ENCODE measurements at places on chromosomes 6 and 20.

DNA sequence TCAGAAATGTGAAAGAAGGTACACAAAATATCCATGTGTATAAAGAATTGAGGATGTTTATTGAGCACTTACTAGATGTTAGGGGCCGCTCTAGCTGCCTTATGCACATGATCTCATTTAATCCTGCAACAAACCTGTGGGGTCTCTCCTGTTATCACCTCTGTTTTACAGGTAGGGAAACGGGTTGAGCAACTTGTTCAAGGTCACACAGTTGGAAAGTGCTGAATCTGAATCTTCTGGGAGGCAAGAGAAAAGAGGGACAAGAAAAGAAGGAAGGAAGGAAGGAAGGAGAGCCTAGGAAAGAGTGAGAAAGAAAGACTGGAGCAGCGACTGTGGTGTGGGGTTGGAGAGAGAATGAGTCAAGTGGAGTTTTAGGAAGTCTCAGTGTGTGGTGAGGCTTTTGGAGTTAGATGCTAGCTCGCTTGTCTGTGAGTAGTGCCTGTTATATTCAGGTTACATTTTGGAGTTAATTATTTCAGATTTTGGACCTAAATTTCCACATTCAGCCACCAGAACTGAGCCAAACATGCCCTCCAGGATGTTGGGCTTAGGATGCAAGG lies 7.7 kb downstream of the CLPSL1 start:
- DNase-seq, result no peak

- no peak for DNase-seq
Measured at GRCh38 chr20:9374072-9374471, 140.3 kb upstream of the LAMP5 start.

DNA sequence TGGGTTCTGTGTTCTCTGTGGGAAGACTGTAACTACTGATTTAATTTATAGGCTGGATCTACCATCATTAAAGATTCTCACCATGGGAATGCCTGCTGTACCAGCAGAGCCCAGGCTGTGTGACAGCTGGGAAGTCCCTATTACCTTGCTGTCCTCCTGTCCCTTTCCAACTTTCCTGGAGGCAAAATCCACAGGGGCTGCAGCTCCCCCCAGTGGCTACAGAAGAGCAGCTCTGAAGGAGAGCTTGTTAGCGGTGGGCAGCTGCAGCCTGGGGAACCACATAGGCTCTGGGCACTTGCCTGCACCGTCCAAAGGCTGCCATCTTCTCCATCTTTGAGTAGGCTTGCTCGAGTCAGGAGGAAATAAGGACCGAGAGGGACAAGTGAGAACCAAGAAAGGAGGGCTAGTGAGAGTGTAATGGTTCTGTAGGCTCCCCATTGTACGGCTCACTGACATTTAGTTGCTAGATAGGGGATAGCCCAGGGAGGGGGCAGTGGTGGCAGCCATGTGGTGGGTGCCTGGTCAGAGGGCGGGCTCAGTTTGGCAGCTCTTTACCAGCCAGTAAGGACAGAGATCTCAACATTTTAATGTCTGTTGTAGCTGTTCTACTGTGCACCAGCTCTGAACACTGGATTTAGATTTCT lies 155.1 kb upstream of the MLIP start:
- DNase-seq, result peak; percentile 21

DNA sequence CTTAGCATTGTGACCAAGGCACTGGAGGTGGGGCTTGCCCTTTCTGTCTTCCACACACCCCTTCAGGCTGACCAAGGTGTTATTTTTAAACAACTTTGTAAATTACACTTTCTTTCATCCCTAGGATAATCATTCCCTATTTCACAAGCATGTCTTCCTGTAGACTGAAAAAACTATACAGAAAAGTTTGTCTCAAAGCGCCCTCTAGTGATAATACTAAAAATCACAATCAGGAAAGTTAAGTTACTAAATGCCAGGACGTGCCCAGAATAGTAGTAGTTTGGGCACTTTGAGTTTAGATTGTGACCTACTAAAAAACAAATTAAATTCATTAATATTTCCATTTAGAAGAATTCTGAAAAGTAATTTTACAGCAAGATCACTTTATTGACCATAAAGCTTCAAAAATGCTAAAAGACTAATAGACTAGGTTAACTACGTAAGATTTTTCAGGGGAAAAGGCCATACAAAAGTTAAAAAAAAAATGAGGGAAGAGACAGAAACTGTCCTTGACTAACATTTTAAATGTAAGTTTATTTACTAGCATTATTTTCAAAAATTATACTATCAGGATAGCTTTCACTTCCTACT lies 123.3 kb upstream of the DUSP22 start:
- DNase-seq, result peak; percentile 49

DNA sequence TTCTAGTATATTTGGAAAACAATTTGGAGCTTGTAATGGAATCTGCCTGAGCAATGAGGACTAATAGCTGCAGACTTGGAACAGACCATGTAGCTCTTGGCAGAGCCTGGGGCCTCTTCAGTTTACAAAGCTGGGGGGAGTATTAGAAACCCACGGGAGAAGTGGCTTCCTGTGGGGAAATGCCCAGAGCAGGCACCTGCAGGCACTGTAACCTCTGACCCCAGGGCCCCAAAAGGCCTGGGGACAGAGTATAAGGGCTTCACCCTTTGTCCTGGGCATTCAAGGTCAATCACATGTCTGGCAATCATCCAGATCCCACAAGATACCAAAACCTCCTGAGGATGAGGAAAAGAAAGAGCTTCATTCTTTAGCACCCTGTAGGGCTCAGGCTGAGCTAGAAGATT lies 19.4 kb downstream of the PKIG start:
- DNase-seq, result no peak

DNA sequence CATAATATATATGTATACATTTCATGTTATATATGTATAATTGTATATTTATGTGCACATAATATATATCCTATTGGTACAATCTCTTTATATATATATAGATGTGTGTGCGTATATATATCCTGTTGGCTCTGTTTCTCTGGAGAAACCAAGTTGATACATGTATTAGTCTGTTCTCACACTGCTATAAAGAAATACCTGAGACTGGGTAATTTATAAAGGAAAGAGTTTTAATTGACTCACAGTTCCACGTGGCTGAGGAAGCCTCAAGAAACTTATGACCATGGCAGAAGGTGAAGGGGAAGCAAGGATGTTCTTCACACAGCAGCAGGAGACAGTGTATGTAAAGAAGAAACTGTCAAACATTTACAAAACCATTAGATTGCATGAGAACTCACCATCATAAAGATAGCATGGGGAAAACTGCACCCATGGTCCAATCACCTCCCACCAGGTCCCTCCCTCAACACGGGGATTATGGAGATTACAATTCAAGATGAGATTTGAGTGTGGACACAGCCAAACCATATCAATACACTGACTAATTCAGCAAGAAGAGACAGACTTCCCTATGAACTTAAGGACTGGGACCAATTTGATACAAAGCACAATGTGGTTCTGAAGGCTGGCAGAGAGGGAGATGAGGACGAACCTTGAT lies 14.0 kb downstream of the CST3 start:
- no peak for DNase-seq

DNA sequence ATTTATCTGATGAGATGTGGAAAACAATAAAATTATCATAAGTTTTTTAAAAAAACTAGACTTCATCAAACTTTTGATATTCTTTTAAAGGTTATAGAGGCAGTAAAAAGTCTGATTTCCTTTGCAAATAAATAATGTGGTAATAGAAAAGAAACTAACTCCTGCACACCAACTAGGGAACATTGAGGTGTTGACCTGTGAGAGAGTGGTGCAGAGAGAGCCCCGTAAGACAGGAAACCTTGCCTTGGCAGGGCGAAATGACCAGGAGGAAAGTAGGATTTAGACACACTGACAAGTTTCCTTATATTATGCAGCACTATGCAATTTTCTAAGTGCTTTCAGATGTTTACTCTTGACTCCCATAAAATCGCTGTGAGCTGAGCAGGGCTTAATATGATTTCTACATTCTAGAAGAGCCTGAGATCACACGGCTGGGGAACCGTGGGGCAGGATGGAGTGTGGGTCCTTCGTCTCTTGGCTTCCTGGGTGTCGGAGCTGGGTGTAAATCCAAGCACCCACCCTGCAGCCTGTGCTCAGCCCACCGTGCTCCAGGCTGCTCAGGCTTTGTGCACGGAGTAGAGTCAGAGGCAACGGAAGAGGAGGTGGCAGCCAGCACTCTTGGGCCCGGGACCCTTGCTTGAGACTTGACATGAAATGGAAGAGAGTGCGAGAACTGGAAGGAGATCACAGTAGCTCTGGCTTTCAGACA lies 61.3 kb upstream of the FOXQ1 start:
- no peak for DNase-seq

DNA sequence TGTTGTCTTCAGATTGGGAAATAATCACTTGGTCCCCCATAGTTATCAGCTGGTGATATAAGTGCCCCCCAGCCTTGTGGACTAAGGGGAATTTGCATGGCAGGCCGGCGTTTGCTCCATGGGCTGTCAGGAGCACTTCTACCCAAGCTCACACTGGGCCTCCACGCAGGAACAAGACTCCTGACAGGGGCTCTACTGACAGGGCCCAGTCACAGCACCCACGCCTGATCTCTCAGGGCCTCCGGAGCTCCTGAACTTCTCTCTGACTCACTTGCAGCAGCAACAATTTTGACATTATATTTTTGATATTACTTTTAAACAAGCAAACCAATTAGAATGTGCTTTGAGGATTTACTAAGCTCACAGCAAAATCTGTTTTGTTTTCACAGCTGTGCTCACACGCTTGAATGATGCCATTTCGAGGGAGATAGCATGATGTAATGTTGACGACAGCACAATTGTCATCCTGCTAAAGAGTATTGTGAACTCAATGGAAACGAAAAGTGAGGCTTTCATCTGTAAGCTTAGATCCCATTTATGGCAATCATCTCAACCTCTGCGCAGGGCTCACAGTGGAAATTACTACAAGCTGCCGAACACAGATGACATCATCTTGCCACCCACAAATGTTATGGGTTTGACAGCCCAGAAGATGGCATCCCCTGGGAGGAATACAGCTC lies 28.7 kb upstream of the TXNDC5 start:
- DNase-seq, result no peak

DNA sequence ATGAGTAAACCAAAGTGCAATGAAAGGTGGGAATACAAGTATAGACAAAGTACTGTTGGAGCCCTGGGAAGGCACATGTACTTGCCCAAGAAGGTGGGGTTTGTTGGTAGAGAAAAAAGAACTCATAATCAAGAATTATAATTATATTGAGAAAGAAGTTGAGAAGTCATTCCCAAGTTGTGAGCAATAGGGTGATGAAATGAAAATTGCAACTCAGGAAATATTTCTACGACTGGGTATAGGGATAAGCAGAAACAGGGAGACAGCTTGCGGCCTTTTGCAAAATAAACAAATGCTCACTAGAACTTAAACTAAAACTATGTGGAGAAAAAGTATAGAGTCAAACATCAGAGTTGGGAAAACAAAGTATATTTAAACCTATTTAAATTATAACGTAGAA lies 250.7 kb upstream of the FAM83B start:
- no peak for DNase-seq

DNA sequence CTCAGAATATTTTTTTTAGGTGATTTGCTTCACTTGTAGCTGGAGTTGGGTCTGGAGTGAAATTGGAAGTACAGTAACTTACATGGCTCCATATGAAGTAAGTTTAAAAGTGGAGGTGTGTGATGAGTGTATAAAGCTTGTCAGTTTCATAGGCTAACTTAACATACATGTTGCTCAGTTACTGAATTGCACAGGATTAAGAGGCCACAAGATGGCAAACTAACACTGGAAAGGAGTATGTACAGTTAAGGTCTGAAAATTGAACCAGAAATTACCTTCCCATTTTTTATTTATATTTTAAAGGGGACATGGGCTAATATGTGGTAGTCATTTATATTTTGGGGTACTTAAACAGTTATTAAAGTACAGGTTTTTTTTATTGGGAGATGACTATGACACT lies 45.3 kb upstream of the SMIM8 start:
- no peak for DNase-seq

DNA sequence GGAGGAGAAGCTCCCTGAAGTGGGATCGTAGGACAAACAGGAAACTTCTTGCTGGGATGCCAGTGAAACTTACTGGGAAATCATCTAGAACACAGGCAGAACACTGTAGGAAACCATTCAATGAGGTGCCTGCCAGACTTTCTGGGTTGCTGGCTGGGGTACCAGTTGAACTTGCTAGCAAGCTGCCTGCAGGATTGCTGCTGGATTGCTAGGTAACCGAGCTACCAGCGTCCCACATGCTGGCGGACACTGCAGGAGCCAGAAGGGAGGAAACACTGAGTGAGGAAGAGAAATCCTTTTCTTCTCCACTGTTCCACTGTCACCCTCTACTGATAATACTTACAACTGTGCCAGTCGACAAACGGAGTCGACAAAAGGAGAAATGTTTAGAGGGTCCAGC lies 91.3 kb upstream of the SLC35B3 start:
- no peak for DNase-seq

DNA sequence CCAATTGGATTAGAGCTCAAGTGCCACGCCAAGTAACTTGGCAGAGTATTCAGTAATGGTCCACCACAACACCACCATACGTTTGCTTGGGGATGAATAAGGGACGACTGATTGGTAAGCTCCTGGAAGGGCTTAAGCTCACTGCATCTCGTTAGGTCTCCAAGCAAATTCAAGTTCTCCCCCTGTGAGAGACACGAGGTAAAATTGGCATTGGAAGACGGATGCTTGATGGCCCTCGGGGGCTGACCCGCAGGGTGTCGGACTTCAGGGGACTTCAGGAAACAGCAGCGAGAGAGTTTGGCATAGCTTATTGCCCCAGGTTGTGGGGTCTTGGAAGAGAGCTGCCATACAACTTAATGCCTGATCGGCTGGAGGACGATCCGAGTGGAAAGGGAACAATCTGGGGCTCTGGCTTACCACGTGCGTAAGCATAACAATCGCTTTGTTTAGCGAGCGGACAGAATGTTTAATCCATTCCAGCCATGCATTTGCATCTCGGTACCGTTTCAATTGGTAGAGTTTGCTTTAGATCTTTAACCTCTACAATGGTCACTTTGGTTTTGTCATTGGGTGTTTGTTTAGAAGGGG lies 4.8 kb upstream of the ZNFX1 start:
- DNase-seq, result no peak

- DNase-seq, result peak; percentile 41
Measured at GRCh38 chr20:56554869-56555268, 21.8 kb downstream of the FAM209B start.

- peak; percentile 38 for DNase-seq
Measured at GRCh38 chr6:149716181-149716963, 1.5 kb downstream of the LATS1 start.

DNA sequence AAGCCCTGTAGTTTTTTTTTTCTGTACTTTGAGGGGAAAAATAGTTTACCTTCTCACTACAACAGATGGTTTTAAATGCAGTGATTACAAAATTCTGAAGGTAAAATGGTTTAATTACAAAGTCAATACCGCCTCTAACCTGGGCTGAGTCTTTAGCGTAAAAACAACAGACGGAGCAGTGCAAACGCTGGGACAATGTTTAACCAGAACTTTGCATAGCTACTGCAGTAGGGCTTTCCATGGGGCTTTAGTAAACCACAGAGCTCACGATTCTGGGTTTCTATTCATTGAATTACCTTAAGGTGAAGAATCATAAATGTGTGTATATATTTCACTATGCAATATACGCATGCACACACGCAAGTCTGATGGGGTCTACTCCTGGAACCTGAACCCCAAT lies 77.9 kb downstream of the RFX6 start:
- DNase-seq, result no peak
